ENCODE measurements at places on chromosomes 5 and 9.

- no peak for DNase-seq
These were observed 93.0 kb downstream of the FANCC start for GRCh38 chr9:95224376-95225019.

GRCh38 chr5:38316544-38317224, 58.3 kb downstream of the EGFLAM start:
- no peak for DNase-seq

DNA sequence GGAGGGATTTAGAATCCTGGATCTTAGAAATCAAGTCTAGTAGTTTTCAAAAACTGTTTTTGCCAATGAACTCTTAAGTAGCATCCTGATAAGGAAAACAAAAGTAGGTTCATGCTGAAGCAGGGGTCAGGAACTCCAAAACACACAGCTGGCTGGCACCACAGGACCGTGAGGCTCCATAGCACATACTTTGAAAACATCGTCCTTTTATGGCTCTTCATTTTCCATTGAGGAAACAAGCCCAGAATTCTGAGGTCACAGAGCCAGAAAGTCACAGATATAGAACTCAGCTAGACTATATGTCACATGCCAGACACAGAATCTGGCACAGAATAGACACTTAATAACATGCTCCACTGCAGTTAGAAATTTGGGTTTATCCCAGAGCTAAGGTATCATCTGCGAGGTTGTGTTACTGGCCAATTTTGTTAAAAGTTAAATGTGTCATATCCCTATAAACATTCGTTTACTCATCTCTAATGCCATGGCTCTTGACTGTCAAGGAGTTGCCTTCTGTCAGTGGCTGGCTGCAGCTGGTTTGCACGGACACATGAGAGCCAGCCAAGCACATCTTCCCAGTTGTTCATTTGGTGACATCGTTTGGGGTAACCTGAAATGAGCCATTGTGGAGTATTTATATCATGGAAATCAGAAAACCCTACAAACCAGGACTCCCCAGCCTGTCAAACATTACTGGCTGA, 58.8 kb downstream of the FAM78A start:
- no peak for DNase-seq

GRCh38 chr5:141485321-141486055, 658 bp downstream of the PCDHGC4 start:
- DNase-seq = no peak

GRCh38 chr5:110439296-110439695, 287.2 kb downstream of the TMEM232 start:
- no peak for DNase-seq

- DNase-seq = no peak
These were observed 244.7 kb downstream of the ICE1 start for GRCh38 chr5:5667136-5667554.

DNA sequence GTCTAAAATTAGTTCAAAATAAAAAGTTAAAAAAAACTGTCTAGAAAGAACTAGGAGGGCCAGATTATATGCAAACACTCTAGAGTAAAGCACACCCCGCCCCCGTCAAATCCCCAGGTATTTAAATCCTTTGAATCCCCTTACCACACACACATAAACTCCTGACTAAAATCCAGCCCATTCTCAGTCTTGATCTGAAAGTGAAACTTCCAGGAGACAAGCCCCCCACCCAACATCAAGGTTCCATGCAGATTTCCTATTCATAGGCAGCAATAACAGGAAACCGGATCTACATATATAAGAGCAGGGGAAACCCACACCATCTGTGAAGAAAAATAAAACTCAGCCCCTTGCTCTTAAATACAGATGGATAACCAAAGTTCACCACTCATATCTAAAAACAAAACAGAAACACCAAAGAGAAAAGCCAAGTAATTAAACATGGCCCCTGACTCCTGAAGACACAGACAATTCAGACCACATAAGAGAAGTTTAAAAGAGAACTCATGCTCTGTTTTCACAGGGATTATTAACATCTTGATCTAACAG, 42.3 kb downstream of the MARCHF3 start:
- DNase-seq = no peak

DNA sequence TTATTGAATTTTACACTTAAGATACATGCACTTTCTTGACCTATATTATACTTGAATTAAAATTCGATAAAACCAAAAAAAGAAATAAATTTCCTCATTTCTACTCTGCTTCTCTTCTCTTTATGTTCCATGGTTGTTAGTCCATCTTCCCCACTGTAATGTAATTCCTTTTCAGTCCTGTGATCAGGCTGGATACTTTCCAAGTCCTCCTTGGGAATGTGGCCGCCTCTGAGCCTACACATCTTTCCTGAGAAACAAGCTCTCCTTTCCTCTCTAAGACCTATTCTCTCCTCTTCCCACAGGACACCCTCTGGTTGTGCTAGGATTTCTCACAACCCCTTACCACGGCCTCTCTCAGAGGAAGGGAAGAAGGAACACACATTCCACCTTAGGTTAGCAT, 285.1 kb downstream of the DNAH5 start:
- DNase-seq = no peak

- DNase-seq = no peak
These were observed 234.4 kb downstream of the ARHGAP26 start for GRCh38 chr5:143004361-143005145.

DNA sequence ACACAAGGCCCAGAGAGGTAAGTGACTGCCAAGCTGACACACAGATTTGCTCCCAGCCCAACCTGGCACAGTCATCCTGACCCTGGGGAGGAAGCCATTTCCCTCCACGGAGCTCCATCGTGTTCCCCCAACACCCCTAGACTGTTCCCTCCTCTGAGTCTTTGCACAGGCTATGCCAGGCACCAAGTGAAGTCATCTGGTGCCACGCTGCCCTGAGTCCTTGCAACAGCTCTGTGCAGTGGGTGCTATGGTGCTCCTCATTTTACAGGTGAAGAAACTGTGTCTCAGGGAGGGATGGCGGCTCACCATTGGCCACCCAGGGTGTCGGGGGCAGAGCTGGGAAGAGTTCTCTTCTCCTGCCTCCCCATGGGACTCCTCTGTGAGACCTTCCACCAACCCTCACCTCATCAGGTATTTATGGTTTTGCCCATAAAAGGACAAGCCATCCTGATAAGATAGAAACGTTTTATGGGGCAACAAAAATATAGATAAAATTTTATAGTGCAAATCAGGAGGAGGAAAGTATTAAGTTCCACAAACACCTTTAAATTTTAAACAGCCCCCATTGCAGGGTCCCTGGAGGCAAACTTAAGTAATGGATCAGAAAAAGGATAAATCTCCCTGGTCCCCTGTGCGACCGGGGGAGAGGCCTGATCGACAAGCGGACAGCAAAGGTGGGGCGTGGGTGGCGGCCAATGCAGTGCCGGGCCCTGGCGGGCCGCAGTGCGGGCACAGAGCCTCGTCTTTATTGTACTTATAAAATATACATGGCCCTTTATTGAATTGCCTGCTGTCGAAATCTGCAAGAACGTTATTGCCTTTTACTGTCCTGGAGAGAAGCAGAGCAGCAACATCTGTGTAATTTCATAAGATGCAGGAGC, 50.2 kb upstream of the ZBTB43 start:
- no peak for DNase-seq

- DNase-seq = no peak
These were observed 36.5 kb downstream of the HABP4 start for GRCh38 chr9:96486386-96487028.

DNA sequence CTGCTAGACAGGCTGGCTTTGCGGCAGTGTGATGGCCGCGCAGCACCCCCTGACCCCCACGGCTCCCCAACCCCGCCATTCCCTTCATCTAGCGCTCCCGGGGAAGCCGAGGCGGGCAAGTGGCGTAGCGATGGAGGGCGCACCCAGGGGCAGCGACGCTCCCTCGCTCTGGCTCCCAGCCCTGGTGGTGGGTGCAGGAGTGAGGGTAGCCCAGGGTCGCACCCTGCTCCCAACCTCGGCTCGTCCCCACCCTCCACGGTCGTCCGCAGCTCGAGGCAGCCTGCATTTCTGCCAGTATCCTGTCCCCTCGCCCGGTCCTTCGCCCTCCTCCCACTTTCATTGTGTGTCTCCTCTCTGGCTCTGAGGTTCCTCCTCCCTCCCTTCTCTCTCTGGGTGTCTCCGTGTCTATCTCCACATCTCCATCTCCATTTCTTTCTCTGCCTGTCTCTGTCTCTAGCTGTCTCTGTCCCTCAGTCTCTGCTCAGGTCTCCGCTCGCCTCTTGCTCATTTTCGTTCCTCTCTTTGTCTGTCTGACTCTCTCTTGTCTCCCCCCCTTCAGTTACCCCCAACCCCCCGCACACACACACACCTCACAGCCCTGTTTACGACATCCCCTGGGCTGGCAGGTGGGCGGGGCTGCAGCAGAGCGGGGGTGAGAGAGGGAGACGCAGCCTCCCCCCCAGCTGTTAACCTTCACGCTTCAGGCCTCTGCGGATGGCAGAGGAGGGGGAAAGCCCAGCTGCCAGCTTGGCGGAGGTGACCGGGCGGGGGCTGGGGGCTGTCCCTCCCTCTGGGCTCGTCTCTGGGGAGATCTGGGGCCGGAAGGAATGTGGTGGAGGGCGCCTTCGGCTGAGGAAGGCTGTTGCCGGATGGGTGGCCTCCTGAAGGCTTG, 48.7 kb upstream of the PSD2 start:
- DNase-seq = peak; percentile 82

- no peak for DNase-seq
These were observed 90.7 kb upstream of the PANK3 start for GRCh38 chr5:168669668-168670378.

- DNase-seq = no peak
These were observed 88.7 kb downstream of the PIP5K1B start for GRCh38 chr9:68793605-68794343.

DNA sequence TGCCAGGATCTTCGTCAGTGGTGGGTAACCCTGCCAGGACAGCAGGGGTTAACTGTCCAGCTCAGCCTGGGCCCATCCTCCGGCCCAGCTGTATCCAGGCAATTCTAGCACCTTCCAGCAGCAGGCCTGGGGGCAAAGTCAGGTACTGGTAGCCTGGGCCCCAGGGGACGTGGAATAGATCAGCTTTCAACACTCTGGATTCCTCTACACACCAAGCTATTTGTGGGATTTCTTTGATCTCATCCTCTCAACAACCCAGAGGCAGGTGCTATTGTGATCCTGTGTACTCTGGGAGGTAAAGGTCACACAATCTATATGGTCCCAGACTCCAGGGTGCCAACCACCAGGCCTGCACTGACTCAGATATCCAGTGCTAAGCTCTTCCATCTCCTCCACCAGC, 8.7 kb upstream of the SPOUT1 start:
- no peak for DNase-seq

DNA sequence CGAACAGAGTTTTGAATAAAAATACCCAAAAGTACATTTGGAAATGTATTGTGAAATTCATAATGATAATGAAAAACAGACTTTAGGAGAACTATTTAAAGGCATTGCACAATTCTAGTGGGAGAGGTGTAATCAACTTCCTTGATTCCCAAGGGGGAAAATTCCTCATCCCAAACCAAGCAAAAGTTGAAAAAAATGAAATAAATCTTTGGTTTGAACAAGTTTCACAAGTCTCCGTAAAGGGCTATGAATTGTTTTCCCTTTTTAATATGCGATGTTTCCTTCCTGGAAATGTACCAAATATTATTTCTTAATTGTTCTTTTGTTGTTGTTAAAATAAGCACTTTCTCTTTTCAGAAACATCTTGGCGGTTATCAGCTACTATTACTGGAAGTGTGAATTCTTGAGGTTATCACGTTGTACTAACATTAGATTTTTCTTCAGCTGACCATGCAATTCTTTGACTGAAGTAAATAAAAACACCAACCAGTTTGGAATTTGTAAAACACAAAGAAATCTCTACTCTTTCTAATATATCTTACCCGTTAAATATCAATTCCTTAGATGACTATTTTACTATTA, 59.3 kb downstream of the SVEP1 start:
- no peak for DNase-seq

GRCh38 chr5:149360272-149360671, 2.4 kb downstream of the PCYOX1L start:
- DNase-seq = no peak
